Stimulated activated CD4-positive, alpha-beta T cell treated with anti-CD3 and anti-CD28 coated beads, TNF-alpha, amount 100 ng/mL, for 48 hours (primary cell): ENCODE measurements at places on chromosomes 4 and X.

DNA sequence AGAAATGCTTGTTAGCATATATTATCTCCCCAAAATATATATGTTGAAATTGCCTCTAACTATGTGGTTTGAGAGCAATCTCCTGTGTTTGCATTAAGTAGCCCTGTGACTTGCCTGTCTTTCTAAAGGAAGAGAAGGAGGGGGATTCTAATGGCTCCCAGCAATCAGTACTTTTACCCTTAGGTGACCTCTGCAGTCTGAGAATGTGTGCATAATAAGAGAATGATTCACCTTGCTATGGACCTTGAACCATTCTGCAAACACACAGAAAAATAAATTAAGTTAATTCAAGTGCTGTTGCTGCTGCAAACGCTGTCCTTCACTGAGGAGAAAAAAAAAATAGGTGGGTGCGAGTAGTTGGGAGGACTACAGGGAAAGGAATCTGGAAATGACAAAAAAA lies 322.2 kb downstream of the IQCM start:
- DNase-seq = no peak

DNA sequence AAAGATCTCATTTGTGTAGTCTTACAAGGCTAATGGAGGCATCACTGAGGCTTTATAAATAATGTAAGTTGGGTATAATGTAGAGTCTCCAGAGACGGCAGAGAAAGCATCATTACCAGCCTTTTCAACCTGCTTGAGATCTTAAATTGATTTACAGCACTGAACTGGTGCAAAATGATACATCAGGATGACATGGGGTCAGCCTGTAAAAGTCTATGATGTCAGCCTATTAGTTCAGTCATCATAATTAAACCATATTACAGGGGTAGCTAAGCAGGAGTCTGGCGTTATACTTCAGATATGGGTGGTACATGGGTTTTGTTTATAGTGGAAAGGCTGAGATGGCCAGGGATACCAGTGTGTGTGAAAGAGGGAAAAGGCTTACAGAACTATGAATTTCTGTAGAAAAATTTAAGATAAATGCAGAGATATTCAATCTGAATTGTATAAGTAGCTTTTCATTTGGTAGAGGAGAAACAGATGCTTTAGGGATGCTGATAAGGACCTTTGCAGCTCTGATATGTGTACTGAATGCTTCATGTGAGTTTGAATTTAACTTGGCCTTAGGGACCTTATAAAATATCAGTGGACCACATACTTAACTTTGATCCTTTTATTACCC lies 2.7 kb downstream of the SMAD1 start:
- no peak for DNase-seq

DNA sequence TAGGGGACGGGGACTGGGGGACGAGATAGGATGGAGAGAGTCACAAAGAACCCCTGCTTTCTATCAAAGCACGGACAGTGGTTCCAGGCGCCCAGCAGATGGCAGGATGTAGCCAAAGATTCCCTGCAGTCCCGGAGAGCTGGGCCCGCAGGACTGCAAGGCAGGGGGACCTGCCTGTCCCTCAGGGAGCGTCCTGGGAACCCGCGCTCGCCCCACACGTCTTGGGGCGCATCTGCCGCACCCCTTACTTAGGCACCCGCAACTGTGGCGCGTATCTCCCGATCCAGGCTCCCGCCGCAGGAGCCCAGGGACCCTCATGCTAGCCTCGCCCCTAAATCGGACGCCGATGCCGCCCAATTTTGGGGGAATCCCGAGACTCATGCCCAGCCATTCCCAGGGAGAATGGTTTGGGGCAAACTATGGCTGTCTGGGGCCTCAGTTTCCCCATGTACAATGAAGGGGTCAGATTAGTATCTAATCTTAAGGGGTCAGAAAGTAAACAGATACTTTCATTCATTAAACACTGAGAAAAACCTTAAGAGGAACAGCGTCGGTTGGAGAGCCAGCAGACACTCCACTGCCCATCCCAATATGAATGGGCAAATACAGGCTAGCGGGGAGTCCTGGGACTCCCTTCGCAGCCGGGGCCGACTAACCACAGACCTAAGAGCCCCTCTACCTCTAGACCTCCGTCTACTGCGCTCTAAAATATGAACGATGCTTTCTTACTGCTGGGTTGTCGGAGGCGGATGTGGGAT lies 581 bp upstream of the STK32B start:
- no peak for DNase-seq

DNA sequence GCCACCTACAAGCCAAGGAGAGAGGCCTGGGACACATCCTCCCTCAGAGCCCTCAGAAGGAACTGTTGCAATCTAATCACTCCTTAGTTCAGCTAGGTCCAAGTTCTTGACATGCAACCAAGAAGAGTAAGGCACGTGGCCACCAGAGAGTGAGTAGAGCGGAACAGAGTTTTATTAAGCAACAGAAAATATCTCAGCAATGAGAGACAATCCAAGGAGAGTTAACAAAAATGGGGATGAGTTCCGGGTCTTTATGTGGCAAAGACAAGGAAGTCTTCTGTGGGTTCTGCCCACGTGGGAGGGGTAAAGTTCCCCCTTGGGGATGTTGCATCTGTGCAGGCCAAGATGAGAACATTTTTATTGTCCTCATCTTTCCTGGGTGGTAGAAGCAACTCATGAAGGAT lies 38.5 kb upstream of the PROM1 start:
- no peak for DNase-seq

- DNase-seq = no peak
These were observed 156.4 kb upstream of the PCDH10 start for GRCh38 chr4:132992686-132993085.

DNA sequence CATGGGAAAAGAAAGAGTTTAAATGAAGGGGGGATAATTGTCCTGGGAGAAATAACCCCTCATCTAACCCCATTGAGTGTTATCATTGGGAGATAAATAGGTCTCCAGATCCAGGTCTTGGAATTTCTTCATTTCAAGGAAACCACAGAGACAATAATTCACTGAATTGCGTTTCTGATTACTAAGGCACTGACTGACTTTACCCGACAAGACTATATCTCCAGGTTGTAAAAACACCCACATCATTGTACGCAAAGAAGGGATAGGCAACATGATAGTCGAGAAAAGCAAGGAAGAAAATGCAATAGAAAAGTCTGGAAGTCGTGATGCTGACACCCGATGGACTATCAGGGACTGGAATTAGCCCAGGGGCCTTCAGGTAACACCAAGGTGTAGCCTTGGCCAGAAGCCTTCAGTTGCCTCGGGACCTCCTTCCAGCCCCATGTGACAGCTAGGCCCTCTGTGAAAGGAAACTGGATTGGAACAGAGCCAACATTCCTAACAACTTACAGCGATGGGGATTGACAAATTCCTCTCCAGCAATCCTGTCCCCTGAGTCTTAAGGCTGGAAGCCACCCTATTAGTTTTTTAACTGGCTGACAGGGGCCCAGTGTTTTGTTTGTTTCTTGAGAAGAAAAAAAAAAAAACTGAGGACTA lies 46.5 kb upstream of the RAB9B start:
- DNase-seq = no peak

- DNase-seq = no peak
These were observed 101.5 kb upstream of the AFAP1 start for GRCh38 chr4:8041172-8041571.

DNA sequence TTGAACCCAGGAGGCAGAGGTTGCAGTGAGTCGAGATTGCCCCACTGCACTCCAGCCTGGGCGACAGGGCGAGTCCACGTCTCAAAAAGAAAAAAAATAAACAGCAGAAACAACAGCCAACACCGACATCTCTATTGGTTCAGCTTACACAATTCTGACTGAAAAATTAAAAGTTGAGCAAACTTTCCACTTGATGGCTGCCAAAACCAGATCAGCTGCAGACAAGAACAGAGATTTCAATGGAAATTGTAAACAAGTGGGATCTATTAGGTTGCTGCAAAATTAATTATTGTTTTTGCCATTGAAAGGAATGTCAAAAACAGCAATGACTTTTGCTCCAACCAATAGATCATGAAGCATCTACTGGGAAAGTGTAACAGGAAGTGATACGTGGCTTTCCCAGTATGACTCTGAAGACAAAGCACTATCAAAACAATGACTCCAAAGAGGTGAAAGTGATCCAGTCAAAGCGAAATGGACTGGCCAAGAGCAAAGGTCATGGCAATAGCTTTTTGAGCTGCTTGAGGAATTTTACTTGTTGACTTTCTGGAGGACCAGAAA lies 26.3 kb downstream of the UPF3B start:
- DNase-seq = no peak

DNA sequence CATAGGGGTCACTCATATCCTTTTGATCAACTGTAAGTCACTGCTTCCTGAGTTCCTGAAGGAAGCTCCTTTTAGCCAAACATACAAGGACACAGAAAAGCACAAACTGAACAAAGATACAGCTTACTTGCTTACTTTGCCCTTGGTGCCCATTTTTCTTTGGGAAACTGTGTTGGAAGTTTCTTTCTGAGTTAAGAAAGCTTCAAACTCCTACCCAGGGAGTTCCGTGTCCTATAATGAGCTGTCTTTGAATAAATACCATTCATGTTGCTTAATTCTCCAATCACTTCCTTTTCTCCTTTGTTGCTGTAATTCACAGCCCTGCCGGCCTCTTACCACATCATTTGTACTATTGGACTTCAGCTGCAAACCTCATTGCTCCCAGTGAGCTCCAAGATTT lies at the start of gene ADH4:
Gene ADH4 (minus strand): TSS at position 228 of the 400 bp plus-strand sequence. CDS start 75 bp downstream, at position 153.
- DNase-seq = no peak

DNA sequence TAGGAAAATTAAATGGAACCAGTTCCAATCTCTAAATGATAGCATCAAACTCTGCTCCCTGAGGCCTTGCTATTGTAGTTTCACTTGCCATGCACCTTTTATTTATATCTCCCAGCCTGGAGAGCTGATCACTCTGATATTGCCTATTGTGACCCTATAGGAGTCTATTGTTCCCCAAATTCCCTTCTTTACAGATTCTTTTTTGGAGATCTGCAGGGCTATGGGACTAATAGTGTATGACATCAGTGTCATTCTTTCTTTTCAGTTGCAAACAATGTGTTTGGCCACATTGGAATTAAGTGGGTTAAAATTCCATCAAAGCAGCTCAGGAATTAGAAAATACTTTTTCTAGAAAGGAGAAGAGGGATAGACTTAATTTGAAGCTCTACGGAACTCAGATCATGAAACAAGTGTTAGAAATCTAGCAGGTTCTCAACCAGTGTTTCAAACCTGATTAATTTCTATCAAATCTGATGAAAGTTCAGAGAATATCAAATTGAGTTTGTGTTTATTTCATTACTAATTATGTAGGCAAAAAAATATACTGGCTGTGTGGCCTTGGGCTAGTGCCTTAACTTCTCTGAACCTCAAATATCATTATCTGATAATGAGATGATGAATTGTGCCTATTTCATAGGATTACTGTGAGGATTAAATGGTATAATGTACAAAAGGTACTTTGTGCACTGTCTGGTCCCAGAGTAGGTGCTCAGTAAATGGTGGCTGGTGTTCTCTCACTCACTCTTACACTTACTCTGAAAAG lies 71.4 kb downstream of the COL4A6 start:
- no peak for DNase-seq

DNA sequence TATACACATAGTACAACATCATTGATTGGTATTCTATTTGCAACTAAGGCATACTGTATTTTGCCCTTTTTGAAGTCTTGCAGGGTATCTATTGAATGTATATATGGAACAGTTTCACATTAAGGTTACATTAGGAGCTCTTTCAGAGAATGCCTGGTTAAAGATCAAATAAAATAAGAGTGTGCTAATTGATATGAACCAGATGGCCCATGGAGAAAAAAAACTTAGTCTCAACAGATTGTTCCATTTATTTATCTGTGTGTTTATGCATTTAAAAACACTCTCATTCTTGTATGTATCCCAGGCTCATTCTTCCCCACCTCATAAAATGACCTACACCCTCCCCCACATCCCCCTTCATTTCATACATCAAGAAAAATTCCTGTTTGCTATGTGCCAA lies 35.2 kb upstream of the GRIA2 start:
- DNase-seq = no peak

DNA sequence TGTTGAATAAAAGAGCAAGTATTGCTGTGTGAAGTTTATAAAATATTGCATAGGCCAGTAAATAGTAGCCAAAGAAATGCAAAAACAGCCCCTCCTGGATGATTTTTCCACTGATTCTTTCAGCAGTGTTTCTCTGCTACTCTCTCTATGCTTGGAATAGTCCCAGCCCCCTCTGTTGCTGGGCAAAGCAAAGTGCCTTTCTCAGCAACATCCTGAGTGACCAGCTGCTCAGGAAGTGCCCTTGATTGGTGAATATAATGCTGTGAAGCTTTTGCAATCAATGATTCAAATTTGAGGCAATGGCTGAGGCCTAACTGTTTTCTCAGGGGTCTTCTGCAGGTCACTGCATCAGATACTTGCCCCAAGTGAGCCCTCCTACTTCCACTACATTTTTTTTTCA lies 656.7 kb downstream of the ZNF674 start:
- DNase-seq = no peak

DNA sequence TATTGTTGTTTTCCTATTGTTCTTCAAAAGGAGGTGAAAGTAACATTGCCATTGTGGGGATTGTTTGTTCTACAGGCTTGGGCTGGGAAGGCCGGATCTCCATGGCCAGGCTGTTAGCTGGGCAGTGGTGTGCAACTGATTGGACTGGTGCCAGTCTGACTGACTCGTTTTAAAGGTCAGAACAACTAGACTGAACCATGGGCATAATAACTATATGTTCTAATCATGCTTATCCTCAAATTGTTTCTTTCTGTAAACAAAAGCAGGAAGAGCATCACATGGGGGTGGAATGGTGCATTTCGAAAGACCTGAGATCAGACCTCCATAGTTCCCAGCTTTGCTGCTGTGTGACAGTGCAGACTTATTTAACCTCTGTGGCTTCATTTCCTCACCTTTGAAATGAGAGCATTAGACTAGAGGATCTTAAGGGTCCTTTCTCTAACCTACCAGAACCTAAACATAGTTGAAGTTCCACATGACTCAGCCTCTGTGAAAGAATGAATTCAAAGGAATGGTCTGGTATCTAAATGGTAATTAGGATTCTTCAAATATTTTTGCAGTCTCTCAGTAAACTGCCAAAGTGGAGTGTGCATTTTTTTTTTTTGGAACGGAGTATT lies 66.7 kb upstream of the PGRMC2 start:
- no peak for DNase-seq

DNA sequence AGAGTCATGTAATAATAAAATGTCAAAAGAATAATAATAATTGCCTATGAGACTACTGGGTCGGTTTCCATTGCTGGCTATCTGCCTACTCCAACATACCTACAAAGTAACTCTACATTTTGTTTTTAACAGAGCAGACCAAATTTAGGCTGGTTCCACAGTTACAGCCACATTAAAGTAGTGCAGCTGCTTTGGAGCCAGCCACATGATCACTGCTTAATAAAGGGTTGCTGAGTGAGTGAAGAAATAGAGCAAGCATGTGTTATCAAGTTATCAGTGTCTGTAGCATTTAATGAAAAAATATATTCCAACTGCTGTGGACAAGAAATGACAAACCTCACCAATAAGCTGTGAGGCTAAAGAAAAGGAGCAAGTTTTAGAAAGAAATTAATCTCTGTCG lies 782.3 kb downstream of the PCDH18 start:
- no peak for DNase-seq
